Stimulated activated CD4-positive, alpha-beta T cell treated with anti-CD3 and anti-CD28 coated beads, Interleukin-1b, Interleukin-23, amount 100 ng/mL, for 4 hours (primary cell): ENCODE measurements at places on chromosomes 7 and 10.

DNA sequence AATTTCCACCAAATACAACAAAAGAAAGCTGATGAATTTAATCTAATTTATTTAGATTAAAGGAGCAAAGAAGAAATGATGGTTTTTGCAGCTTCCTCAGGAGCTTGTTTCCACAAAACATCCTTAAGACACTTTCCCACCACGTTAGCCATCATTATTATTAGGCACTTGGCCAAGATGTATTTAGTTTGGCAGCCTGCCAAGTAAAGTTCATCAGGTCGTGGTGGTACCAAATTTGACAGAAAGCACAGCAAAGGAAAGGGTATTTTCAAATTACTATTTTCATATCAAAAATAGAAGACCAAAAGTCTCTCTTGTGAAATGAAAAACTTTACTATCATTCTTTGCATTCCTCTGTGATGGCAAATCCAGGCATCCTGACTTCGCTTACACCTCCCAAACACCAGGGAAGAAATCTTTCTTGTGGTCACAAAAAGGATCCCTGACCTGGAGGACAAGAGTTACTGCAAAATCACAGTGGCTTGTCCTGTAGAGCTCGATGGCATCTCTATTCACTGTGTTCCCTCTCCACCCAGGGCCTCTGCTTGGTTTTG lies 123.1 kb upstream of the INHBA start:
- DNase-seq, result no peak

- no peak for DNase-seq
Observed at GRCh38 chr10:128874331-128874730, 592.7 kb upstream of the MGMT start.

DNA sequence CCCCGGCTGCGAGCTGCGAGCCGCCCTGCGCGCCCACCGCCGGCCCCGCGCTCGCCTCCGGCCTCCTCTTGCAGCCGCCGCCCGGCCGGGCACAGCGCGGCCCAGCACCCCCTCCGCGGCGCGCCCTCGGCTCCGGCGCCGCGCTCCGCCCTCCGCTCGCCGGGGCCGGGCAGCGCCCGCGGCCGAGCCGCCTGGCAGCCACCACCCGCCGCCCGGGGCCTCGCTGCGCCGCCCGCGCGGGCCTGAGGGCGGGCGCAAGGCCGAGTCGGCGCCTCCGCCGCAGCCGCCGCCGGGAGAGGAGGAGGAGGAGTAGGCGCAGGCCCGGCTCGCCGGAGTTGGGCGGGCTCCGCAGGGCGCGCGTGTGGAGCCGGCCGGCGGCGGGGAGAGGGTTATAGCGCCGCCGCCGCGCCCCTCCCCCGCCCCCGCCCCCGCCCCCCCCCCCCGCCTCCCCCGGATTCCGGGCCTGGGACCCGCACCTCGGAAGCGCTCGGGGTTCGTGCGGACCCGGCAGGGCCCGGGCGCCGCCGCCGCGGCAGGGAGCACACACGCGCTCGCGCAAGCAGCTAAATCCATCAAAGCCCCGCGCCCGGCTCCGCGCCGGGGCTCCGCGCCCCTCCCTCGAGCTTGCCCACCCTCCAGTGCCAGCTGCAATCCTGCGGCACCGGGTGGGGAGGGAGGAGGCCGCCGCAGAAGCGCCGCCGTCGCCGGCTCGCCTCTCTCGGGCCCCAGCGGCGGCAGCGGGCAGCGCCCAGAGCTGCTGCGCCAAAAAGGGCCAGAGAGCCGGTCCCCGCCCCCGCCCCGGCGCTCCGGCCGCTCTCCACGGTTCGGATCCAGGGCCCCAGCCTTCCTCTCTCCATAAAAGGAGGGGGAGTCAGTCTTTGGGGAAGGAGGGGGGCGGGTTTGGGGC lies at the start of gene PDGFA:
TSS of gene PDGFA (minus strand) at position 363 of the 907 bp plus-strand sequence. CDS start 845 bp downstream, outside the sequence.
- peak; percentile 25 for DNase-seq

- no peak for DNase-seq
Observed at GRCh38 chr10:72275351-72276012, 1.8 kb downstream of the DDIT4 start.

DNA sequence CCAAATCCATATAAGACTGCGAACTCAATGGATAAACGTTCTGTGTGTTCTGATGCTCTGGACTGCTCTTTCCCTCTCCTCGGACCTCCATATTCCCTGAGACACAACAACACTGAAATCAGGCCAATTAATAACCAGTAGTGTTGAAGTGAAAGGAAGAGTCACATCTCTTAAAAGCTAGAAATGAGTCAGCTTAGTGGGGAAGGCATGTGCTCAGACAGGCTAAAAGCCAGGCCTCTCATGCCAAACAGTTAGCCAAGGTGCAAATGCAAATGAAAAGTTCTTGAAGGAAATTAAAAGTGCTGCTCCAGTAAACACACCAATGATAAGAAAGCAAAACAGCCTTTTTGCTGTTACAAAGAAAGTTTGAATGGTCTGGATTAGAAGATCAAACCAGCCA lies 29.3 kb downstream of the TNS3 start:
- DNase-seq, result no peak

GRCh38 chr7:81231301-81231838 lies 312.5 kb upstream of the SEMA3C start:
- DNase-seq, result no peak

DNA sequence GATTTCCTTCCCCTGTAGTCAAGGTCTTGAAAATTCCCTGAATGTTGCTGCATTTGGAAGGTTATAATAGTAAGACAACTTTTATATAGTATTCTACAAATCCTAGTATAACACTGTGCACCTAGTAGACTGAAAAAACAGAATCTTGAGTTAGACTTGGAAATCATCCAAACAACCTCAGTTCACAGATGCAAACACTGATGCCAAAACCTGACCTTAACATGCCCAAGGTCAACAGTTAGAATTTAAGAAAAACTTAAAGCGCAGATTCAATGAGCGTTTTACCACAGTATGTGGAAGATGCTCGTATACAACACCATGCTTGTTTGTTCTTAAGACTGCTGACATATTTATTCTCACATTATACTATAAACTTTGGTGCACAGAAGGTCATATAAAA lies 3.0 kb downstream of the PIP4K2A start:
- no peak for DNase-seq

DNA sequence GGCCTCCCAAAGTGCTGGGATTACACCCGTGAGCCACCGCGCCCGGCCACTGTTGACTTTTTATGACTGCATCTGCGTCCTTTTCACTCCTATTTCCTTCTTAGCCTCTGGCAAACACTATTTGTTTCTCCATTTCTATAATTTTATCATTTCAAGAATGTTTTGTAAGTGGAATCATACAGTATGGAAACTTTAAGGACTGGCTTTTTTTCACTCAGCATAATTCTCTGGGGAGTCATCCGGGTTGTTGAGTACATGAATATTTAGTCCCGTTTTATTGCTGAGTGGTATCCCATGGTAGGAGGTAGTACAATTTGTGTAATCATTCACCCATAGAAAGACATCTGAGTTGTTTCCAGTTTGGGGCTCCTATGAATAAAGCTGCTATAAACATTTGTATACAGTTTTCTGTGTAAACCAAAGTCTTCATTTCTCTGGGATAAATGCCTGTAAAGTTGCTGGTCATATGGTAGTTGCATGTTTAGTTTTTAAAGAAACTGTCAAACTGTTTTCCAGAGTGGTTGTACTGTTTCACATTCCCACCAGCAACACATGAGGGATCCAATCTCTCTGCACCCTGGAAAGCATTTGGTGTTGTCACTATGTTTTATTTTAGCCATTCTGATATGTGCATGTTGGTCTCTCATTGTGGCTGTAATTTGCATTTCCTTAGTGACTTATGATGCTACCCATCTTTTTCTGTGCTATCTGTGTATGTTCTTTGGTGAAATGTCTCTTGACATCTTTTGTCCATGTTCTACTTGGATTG lies 139.6 kb upstream of the EEPD1 start:
- no peak for DNase-seq

DNA sequence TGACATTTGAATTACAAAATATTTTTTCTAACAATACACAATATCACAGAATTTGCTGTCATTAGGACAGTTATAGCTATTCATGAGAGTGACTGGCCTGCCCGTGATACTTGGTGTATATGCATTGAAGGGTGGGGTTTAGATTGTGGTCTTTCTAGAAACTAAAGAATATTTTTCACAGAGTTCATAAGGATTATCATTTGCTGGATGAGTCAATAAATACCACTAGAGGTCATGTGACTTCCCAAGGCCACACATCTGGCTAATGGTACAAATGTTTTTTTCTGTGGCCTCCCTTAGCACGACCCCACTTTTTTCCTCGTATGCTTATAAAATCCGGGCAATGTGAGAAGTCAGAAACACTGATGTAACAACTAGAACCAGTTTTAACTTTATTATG lies 5.2 kb downstream of the OPTN start:
- DNase-seq, result no peak

- no peak for DNase-seq
Observed at GRCh38 chr7:87129848-87130247, 22.4 kb upstream of the DMTF1 start.

- DNase-seq, result no peak
Observed at GRCh38 chr7:27647046-27647445, 15.6 kb downstream of the HIBADH start.

GRCh38 chr7:115937960-115938359 lies 92.6 kb downstream of the TFEC start:
- DNase-seq, result no peak

DNA sequence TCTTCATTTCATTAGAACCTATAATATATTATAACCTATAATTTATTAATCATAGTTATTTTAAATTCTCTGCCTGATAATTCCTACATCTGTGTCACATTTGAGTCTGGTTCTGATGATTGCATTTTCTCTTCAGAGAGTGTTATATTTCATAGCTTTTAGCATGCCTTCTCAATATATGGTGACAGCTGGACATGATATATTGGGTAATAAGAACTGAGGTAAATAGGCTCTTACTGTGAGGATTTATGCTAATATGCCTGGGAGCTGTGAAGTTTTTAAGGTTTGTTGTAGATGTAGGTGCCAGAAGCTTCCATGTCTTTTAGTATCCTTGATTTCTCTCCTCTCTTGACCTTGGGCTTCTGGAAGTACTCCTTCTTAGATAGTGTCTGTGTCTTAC lies 325.9 kb upstream of the SEMA3D start:
- no peak for DNase-seq

- no peak for DNase-seq
Observed at GRCh38 chr7:125112850-125113249, 183.2 kb upstream of the POT1 start.

DNA sequence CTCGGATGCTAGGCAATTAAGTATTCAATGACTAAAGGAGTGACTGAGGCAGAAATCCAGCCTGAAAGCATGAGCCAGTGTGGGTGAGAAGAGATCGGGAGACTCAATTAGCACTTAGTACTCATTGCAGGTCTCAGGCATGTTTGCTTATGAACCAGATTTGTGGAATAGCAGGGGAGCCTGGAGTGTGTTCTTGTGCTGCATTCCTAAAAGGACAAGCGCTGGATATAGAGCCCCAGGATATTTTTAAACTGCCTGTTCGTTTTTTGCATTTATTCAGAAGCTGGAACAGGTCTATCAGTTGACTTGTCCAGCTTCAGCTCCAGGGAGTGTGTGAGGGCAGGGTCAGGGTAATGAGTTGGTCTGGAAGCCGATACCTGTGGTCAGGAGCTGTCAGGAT lies 120.3 kb downstream of the BMPER start:
- DNase-seq, result no peak

- DNase-seq, result no peak
Observed at GRCh38 chr7:24888653-24889052, 91.3 kb downstream of the OSBPL3 start.

DNA sequence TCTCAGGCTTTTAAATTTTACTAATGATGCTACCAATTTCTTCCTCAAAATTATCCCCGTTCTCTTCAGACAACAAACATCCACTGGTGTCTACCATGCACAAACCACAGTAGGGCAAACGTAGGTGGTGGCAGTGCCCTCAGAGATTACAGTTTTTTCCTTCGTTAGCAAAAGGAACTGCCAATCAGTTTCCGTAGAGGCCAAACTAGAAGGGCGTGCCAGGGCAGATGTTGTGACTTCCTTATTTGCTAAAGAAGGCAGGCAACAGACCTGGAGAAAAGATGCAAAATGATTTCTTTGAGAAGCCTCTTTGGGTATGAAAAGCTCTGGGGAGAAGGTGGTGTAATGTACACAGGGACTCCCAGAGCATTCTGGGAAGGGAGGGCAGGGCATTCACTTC lies 7.6 kb upstream of the FAM180A start:
- no peak for DNase-seq

GRCh38 chr10:124106241-124106879 lies 13.0 kb upstream of the CHST15 start:
- DNase-seq, result no peak

DNA sequence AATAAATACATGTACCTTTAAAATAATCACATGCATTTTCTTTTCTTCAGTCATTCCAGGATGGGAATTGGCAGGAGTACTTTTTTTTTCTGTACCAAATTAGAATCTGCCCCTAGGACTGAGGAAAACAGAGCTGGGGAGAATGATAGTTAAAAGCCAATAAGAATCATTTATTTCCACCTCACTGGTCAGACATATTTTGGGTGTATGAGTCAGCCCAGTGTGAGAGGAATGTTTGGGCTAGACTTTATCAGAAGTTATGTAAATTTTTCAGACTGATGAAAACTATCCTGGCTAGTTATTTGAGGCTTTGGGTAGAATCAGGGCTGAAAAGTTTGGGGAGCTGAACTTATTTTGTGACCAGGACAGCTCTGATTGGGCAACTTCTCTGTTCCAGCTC lies 303.1 kb upstream of the NPSR1 start:
- DNase-seq, result no peak

- no peak for DNase-seq
Observed at GRCh38 chr10:131852823-131853609, 47.8 kb upstream of the PPP2R2D start.

- DNase-seq, result no peak
Observed at GRCh38 chr10:103666087-103666761, 172.7 kb downstream of the NEURL1 start.

DNA sequence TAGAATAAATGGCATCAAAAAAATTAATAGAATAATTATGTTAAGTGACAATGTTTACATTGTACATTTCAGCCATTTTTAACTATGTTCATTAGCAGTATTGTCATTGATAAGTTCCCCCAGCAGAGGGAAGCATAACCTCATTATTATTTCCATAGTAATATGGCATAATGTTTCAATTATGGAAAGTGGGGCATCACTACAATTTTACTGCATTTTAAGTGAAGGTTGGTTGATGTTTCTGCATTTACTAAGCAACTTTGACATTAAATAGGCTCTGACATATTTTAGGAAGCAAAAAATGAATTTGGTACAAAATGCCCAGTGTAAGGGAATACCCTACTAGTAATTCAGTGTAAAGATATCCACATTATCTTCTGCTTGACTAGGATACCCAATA lies 218.3 kb downstream of the SEMA3A start:
- DNase-seq, result no peak

GRCh38 chr10:78053211-78053868 lies 19.7 kb downstream of the RPS24 start:
- DNase-seq, result no peak
